Smooth muscle cell of trachea (primary cell): ENCODE measurements at places on chromosomes 12 and 14. TPM values are rescaled to one million over a fixed set of nuclear protein-coding genes. Genes with fewer than 3 reads are reported as not detected.

The SMOC1 gene
- 0.17 and 1.7 TPM in 2 replicates for total RNA-seq

The MSRB3 gene
- total RNA-seq = 37.1 TPM in 2 replicates

The TMEM229B gene
- total RNA-seq = 0.29 and 2.0 TPM in 2 replicates

The ASIC1 gene
- total RNA-seq = 1.5 and 4.6 TPM in 2 replicates

The TAS2R20 gene
- 2.8 and 5.1 TPM in 2 replicates for total RNA-seq
